Heart left ventricle (tissue), 16 donors: ENCODE measurements at places on chromosomes 3 and 15. TPM values are rescaled to one million over a fixed set of nuclear protein-coding genes. Genes with fewer than 3 reads are reported as not detected.

The GPR149 gene
- polyA plus RNA-seq: not detected

The PAK6 gene
- 0.93 TPM for polyA plus RNA-seq

The TTC23 gene
- 5.7 TPM for polyA plus RNA-seq

The SATB1 gene
- 17.7 TPM for polyA plus RNA-seq

The CMTM7 gene
- 3.8 TPM for polyA plus RNA-seq

The ZNF80 gene
- polyA plus RNA-seq: not detected

The RNU5B-1 gene
- polyA plus RNA-seq: not detected

The COL7A1 gene
- 4.8 TPM for polyA plus RNA-seq

The DAZL gene
- polyA plus RNA-seq: not detected

The CLDN1 gene
- polyA plus RNA-seq: 0.11 TPM

The PLSCR5 gene
- polyA plus RNA-seq: not detected
